MM.1S (cell line): ENCODE measurements at places on chromosomes 13 and 19.

- no peak for DNase-seq
Observed at GRCh38 chr13:100933841-100934240, 259.2 kb upstream of the TMTC4 start.

GRCh38 chr13:108850691-108851090 lies 221.3 kb downstream of the MYO16 start:
- DNase-seq = no peak

DNA sequence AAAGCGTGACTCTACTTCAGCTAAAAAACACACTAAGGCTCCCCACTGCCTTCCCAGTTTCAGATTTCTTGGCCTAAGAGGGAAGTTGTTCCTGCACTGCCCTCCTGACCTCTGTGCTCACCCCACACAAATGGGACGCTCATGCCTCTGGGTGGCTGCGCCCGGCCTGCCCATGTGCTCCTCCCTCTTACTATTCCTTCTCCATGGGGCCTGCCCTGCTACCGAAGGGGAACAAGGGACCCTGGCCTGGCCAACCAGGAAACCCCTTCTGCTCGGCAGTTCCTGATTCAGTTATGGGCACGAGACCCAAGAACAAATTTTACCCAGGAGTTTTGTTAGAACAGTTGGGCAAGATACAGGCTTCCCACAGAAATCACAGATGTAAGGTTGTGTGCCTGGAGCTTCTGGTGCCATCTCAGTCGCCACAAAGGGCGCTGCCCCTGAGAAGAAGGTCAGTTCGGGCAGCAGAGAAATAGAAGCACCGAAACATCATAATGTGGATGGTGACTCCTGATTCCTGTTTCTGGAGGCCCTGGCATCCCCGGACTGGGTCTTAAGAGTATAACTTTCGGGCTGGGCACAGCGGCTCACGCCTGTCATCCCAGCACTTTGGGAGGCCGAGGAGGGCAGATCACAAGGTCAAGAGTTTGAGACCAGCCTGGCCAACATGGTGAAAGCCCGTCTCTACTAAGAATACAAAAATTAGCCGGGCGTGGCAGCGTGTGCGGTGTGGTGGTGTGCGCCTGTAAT lies 5.4 kb upstream of the PLPP2 start:
- DNase-seq = peak; percentile 5

- no peak for DNase-seq
Observed at GRCh38 chr19:31274251-31275067, 74.8 kb downstream of the TSHZ3 start.

- no peak for DNase-seq
Observed at GRCh38 chr13:60379837-60380565, 17.0 kb upstream of the TDRD3 start.

DNA sequence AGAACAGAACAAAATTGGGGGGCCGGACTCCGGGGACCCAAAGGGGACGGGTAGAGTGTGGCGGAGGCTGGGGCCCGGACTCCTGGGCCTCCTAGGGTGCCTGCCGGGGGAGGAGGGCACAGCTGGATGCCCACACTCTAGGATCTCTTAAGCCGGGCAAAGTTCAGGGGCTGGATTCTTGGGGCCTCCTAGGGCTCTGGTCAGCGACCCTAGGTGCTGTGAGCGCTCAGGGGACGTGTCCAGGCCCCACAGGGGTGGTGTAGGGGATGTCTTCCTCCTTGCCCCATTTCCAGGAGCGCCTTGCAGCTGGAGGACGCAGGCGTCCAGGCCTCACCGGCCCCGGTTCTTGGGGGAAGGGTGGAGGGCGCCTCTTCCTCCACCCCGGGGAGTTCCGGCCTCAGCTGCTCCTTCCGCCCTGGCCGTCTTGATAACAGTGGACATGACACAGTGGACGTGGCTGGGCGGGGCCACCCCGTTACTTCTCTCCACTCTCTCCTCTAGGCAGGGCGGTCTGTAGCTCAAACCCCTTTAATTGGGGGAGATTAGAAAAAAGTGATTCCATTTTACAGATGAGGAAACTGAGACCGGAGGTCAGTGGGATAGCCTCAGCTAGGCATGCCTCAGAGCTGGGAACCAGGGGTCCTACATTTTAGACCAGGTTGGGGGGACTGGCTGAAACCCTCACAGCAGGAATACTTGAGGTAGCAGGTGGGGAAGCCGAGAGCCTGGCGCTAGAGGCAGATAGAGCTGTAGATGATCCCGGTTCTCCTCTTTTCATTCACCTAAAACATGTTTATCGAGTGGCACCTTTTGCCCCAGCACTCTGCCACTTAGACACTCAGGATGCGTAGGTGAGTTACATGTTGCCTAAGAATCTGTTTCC lies 705 bp downstream of the STXBP2 start:
- DNase-seq = no peak

- DNase-seq = no peak
Observed at GRCh38 chr13:78033509-78033908, 114.9 kb upstream of the EDNRB start.

DNA sequence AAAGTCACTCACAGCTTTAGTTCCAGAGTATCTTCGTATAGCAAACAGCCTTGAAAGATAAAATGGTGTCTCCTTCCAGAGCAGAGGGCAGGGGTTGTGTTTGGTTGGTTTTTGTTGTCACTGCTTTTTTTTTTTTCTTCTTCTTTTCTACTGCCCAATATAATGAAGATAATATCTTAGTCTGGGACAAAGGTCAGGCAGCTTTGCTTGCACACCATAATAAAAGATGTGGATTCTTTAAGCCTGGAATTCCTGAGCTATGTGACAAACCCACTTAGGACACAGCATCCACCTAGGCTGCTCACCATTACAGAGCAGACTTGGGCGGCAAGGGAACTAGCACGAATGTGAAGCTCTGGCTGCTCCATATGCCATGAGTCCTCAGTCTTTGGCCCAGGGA lies 165.6 kb upstream of the MIR17HG start:
- DNase-seq = no peak

GRCh38 chr19:10000171-10000826 lies 10.0 kb downstream of the COL5A3 start:
- DNase-seq = peak; percentile 55

DNA sequence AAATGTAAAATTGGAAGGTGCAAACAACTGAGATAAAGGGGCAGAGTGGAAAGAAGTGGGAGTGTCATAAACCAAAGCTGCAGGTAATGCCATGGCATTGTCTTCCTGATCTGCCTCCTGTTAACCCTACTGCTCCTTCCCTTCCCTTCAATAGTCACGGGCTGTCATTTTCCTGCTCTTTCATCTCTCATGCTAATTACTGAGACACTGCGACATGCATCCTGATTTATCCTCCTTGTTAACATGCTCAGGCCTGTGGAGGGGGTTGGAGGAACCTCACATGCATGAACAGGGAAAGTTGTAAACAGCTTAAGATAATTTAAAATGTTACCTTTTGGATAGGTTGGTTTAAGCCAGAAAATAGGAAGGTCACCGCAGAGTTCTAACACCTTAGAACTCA lies 27.2 kb downstream of the CNMD start:
- no peak for DNase-seq

GRCh38 chr13:24927810-24928404 lies 163.9 kb downstream of the RNF17 start:
- DNase-seq = peak; percentile 63

DNA sequence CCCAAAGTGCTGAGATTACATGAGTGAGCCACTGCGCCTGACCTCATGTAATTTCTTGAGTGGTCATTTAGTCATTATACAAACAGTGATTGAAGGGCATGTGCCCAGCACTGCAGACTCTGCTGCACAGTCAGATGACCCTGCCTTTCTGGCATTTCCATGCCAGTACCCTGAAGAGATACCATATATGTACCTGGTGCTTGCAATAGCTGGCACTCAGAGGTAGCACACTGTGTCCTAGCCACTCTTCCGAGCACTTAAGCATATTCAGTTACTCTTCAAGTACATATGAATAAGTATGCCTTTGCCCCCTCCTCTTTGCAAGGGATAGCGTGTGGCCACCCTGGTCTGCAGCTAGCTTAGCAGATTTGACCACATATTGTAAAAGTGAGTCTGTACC lies 15.5 kb downstream of the STX10 start:
- no peak for DNase-seq
